ENCODE measurements at places on chromosomes 12 and 14.
A peak's percentile ranks its signal among the peaks of the same experiment; 100 is the strongest.

- no peak for DNase-seq
These were observed 26.6 kb downstream of the UBE3B start for GRCh38 chr12:109504068-109504467.

- DNase-seq = peak; percentile 44
These were observed 918 bp downstream of the LIN7A start for GRCh38 chr12:80936642-80937390.

- no peak for DNase-seq
These were observed 36.2 kb downstream of the EML1 start for GRCh38 chr14:99829450-99829849.

DNA sequence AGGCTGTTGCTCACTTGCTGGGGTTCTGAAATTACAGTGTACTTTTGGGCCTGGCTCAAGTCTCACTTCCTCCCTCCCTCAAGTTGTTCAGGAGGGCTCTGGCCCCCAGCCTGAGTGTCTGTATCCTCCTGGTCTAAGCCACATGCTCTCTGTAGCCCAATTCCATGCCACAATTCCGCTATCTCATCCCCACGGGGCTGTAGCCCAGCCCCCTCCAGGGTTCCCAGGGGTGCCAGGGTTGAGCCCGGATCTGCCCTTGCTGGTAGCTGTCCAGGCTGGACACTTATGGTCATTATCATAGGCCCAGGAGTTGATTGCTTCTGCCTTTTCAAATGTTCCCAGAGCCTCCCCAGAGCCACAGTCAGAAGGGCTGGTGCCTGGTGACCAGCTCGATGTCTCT lies 65.3 kb downstream of the PRIMA1 start:
- DNase-seq = no peak

GRCh38 chr12:80512781-80513180 lies 68.7 kb downstream of the PTPRQ start:
- no peak for DNase-seq

DNA sequence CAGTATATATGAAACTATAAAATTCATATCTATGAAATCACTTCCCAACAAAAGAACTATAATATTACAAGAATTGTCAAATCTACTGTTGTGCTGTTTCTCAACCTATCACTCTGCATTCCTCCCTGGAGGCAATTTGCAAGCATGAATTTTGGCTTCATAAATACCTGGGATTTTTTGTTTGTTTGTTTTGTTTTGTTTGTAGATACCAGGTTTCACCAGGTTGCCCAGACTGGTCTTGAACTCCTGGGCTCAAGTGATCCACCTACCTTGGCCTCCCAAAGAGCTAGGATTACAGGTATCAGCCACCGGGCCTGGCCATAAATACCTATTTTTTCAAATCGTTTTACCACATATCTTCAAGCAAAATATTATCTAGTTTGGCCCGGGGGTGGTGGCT lies 38.7 kb downstream of the SGPP1 start:
- DNase-seq = no peak

- DNase-seq = no peak
These were observed 115.3 kb downstream of the PDE6H start for GRCh38 chr12:15088105-15088504.

DNA sequence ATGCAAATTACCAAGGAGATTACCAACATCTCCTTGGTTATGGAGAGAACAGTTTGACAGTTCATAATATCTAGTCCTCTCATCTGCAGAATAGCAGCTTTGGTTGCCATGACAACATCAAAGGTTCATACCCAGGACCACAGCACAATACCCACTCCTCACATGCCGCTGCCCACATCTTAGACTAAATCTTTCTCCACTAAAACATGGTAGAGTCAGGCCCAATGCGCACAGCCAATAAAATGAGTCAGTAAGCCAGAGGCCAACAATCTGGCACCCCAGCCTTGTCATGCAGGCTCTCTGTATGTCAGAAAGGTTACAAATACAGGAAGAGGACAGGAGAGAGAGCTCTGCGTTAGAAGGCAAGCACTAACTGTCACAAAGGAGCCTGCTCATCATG lies 70.6 kb downstream of the KCNK10 start:
- no peak for DNase-seq

- no peak for DNase-seq
These were observed 58.4 kb upstream of the DDX11 start for GRCh38 chr12:31015215-31015614.

DNA sequence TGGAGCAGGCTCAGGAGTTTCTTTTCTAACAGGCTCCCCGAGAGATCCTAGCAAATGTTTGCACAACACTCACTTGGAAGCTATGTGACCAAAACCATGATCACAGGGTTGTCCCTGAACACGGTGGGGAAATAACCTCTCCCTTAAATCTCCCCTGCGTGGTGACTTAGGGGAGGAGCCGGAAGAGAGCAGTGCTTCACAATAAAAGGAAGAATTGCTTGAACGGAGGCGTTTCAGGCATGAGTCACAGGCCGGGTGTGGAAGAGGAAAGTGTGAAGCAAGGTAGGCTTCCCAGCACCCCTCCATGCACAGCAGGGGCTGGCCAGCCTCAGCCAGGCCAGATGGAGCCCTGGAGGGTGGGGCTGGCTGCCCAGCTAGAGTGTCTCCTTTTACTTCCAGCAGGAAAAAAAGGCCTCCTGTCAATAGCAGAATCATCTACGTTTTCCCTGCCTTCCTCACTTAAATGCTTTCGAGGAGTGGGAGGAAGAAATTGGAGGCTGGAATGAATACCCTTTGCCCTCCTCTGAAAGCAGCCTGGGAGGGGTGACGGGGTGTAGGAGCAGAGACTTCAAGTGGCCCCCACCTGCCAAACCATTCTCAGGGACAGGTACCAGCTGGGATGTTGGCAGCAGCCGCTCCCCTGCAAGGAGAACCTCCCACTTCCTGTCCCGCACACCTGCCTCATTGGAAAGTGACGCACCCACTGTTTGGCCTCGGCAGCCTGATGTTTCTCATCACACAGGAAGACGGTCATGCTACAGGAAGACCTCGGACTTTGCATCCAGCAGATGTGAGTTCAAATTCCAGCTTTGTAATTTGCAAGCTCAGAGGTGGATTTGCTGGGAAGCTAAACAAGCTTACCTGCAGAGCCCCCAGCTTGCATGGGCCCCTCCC lies 30.1 kb upstream of the PPP2R5C start:
- no peak for DNase-seq

DNA sequence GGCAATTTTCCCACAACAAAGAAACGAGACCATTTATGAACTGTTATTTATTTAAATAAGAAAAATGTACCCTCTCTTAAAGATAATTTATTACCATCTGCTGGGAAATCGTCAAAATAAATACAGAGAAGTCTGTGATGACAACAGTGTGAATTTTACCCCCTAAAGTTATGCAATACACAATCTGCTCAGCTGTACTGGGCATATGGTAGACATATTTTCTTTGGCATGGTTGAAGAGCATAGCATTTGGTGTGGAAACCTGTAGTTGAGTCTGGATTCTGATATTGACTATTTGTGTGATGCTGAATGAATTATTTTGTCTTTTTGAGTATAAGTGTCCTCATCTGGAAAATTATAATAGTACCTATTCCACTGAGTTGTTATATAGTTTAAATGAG lies 60.0 kb downstream of the CFAP54 start:
- DNase-seq = no peak

DNA sequence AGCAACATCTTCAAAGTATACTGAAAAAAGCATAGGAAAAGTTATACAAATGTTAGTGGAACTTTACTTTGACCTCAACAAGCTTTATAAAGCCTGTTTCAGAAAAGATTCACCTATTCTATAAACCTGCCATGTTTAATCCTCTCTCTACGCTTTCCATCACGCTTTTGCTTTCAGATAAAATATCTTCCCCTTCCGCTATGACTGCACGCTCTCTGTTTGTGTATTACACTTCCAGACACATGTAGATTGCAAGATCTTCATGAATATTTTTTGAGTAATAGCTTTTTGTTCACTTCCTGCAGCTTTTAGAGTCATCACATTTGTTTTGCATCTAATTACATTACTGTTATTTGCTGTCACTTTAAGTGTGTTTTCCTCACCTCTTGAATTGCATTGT lies 271.4 kb downstream of the RASSF9 start:
- no peak for DNase-seq

All from muscle of arm (tissue), 14 donors.